ENCODE measurements at places on chromosomes 7 and 10.
A peak's percentile ranks its signal among the peaks of the same experiment; 100 is the strongest.

GRCh38 chr10:121927318-121927840 is 452 bp downstream of the ATE1 start:
- peak; percentile 27 for DNase-seq

DNA sequence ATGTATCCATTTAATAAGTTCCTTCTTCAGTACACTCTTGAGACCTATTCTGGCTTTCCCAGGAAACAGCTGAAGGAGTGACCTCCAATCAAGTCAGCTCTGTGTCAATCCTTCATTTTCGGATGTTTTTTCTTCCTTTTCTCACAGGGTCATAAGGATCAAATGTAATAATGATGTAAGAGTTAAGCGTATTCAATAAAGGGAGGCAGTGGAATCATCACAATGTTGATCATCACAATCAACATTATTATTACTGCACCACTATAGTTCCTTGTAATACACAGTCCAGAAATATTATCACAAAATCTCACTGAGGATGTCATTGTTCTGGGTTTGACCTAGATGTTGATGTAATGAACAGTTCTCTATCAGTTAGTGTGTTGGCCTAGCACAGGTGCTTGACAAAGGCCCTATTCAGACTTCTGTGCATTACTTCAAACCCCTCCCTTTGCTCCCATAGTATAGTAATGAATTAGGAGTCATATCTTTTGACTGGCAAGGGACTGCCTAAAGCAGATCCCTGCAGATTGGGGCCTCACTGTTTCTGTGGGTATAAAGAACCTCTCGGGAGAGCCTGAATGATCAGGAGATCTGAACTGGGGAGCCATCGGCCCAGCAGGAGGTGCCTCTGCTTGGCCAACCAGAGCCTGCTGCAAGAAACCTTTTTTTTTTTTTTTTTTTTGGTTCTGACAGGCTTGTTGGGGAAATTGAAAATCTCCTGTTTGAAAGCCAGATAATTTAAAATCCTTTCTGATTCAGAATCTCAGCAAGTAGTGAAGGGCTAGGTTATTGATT is 100.6 kb downstream of the KAT6B start:
- DNase-seq: no peak

GRCh38 chr10:16944986-16945385 is 127.8 kb upstream of the RSU1 start:
- DNase-seq: no peak

- no peak for DNase-seq
Observed at GRCh38 chr7:114574384-114574783, 159.8 kb downstream of the FOXP2 start.

GRCh38 chr7:35416568-35416967 is 162.7 kb upstream of the TBX20 start:
- no peak for DNase-seq

GRCh38 chr10:123298583-123298982 is 144.4 kb downstream of the BUB3 start:
- no peak for DNase-seq

GRCh38 chr10:102347236-102347828 is 48.2 kb upstream of the NFKB2 start:
- no peak for DNase-seq

DNA sequence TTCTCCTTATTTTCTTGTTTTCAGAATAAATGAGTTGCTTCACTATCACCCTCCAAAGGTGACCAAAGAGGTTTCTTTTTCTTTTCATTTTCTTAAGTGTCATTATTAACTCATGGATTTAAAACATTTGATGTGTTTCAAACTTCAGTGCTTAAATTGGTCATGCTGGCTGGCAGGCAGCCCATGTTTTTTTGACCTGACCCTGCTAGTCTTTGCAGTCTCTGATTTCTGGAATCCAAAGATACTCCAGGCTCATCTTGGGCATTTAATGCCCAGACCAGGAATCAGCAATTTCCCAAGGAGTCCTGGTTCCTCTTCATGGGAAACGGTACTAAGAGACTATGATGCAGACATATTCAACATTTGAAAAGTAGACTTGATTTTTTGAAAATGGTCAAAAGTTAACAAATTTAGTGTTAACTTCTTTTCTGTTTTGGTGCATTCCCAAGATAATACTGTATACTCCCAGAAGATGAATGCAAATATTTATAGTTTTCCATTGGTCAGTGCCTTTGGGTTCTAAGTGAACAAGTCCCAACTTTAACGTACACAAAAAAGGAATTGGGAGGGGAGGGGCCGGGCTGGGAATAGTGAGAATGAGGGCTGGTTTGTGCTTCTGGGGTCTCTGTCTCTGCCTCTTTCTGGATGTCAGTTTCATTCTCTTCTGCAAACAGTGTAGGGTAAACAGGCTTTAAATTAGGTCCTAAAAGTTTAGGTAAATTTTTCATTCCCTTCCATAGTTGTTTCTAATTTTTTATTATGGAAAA is 19.8 kb downstream of the NUB1 start:
- DNase-seq: no peak

- no peak for DNase-seq
Observed at GRCh38 chr7:22868509-22868908, 45.9 kb upstream of the TOMM7 start.

- no peak for DNase-seq
Observed at GRCh38 chr7:79968077-79968648, 166.5 kb upstream of the GNAI1 start.

- DNase-seq: peak; percentile 52
Observed at GRCh38 chr7:27210441-27211083, 10.7 kb upstream of the HOXA13 start.

GRCh38 chr7:150502519-150502918 is 12.2 kb upstream of the GIMAP7 start:
- DNase-seq: no peak

GRCh38 chr10:80996615-80997193 is 459.0 kb downstream of the SH2D4B start:
- DNase-seq: no peak

GRCh38 chr7:3370921-3371320 is 69.9 kb downstream of the SDK1 start:
- DNase-seq: no peak

DNA sequence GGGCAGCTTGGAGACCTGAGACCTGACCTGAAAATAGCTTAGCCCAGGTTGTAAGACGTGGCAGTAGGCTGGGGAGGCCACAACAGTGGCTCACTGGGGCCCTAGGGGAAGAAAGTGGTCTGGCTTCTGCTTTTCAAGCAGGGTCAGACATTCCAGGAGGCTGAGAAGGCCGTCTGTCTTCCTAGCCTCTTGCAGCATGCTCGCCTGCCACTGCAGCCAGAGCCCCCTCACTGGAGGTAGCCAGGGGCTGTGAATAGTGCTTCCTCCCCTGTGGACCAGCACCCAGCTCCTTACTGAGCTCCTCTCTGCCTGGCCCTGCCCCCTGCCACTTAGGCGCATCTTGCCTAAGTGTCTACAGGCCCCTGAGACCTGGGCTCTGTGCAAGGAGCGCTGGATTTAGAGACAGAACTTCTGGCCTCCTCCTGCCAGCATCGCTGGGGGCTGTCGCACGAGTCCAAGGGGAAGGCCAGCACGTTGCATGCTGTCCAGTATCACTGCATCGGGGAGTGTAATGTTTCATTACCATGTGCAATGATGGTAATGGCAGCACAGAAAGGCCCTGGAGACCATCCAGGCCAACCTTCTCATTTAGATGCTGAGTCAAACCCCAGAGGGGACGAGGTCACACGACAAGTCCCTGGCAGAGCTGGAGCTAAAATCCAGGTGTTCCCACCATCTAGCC is 12.7 kb downstream of the ZMIZ1 start:
- DNase-seq: no peak

DNA sequence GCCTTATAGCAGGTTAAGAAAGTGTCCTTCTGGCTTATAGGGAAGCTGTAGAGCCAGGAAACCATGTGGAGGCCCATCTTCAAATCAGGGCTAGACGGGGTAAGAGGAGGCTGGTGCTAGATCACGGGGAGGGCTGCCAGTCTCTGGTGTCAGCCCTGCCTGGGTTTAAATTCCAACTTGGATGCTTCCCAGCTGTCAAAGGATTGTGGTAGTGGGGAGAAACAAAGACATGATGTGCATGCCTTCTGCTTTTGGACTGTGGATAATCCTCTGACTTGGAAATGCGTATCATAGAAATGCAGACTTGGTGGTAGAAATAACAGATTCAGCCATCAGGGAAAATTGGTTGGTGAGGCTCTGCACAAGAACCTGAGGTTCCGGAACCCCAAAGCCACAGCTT is 325.6 kb downstream of the PHTF2 start:
- no peak for DNase-seq

DNA sequence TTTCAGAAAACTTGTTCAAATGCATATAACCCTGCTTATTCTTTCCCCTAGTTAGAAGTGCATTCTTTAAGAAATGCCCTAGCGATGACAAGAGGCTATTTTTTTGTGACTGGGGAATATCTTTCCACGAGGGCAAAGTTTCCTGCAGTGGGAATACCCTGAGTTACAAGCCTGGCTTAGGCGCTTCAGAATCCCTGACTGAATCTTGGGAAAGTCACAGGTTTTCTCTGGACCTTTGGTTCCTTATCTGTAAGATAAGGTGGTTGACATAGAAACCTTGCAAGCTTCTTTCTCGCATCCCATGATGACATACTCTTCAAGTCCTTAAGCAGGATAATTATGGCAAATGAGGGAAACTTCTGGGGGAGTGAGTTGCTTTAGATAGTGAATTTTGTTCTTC is 80.5 kb upstream of the FZD8 start:
- DNase-seq: no peak

DNA sequence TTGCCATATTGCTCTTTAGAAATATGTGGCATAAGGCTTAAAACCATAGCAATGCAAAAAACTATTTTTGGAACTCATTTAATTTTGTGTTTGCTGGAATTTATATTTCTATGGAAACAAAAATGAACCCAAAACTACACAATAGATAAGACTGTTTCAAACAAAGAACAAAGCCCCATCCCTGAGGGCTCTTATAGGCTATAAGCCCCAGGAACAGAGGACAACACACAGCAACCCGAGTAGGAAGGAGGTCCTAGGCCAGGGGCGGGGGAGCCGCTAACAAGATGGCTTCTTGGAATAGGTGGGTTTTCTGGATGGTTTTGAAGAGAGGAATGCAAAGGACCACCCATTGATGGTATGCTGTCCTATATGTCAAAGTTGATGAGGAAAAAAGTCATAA is 8.6 kb downstream of the COL28A1 start:
- no peak for DNase-seq

GRCh38 chr7:44150466-44150832 is 9.3 kb upstream of the MYL7 start:
- no peak for DNase-seq

- peak; percentile 12 for DNase-seq
Observed at GRCh38 chr10:122333037-122333436, 41.5 kb upstream of the PLEKHA1 start.

DNA sequence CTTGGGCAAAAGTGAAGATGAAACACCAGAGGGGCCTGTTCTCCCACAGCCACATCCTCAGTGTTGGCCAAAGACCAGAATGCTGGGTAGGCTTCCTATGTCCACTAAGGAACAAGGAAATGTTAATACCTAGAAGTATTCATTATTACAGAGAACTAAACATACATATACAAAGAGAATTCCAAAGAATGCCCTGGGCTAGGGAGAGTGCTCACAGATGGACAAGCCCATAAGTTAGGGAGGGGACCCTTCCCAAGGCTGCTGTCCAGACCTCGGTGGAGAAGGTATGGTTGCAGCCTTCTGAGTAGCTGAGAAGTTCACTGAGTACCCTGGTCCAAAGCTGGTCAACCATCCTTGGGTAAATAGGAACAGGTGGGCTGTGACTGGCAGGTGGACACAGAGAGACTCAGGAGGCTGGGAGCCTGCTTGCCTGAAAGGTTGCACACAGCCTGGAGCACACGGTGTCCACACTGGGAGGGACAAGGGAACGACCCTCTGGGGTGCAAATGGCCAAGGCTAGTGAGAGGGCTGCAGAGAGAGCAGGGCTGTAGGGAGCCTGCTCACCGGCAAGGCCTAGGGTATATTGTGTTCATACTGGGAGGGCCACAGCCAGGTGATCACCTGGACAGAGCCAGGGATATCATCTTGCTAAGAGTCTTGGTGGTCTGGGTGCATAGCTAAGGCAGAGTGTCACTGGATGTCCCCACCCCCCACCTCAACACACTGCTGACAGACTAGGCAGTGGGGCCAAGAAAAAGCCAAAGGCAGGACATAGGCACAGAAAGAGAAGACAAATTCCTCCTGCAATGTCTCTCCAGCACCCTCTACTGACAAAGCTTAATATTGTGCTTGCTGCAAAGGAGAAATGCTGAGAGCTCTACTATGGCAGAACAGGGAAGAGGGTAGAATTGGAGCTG is 40.3 kb downstream of the CPVL start:
- DNase-seq: no peak

DNA sequence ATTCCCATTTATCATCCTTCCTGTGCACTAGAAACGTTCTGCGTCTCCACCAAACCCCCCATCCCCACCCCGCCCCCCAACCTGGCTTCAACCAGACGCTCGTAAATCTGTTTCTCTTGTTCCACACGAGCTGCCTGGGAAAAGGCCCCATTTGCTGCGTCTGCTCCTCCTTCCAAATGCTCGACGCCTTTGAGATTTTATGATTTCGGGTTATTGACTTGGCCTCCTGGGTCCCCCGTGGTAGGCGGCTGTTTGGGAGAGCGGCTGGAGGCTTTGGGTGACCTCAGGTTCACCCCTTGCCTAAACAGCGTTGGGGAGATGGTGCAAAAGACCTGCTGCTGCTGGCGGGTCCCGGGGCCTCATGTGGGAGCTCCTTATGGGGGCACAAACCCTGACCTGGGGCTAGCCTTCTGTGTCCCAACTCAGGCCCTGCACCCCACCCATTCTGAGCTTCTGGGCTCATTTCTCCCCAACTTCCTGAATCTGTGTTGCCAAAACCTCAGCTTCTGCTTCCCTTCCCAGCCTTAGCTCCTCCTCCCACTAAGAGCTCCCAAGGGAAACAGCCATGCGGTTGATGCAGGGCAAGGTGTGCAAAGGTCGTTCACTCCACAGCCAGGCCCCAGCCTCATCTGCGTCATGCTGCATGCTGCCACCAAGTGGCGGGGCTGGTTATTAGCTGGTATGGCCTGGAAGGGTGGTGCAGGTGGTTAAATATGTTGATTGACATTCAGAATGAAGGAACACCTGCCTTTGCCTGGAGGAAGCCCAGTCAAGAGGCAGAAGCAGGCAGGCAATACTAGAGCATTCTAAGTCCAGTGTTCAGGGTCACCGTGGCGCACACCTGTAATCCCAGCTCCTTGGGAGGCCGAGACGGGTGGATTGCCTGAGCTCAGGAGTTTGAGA is 49.1 kb upstream of the ELN start:
- peak; percentile 6 for DNase-seq

DNA sequence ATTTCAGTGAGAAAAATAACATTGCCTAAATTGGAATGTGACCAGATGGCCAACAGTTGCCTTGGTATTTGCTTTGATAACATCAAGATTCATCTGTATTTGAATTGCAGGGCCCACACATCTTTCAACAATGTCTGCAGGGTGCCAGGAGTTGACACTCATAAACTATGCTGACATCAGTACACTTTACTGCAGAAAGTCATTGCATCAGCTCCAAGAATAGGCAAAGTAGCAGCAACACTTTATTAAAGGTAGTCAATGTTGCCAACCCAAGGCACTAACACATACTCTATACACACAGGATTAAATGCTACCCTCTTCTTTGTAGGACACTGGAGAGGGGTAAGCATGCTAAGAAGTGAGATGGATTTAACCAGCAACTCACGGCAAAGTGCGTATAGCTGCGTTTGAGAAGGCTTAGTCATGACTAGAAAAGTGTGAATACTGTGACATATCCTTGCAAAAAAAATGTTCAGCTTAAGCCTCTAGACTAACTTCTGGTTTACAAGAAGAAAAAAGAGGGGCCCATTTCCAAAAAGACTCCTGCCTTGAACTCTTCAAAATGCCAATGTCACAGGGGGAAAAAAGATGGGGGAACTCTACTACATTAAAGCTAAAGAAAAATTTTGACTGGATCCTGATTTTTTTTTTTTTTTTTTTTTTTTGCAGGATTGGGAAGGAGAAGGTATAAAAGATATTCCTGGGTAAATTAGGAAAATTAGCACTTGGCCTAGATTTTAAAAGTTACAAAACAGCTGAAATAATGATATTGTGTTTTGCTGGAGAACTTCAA is 2.2 kb downstream of the BBIP1 start:
- no peak for DNase-seq

Data from stimulated activated CD4-positive, alpha-beta T cell treated with anti-CD3 and anti-CD28 coated beads, Interleukin-2, amount 100 ng/mL, for 48 hours (primary cell).